ENCODE measurements at places on chromosomes 1 and 21.

DNA sequence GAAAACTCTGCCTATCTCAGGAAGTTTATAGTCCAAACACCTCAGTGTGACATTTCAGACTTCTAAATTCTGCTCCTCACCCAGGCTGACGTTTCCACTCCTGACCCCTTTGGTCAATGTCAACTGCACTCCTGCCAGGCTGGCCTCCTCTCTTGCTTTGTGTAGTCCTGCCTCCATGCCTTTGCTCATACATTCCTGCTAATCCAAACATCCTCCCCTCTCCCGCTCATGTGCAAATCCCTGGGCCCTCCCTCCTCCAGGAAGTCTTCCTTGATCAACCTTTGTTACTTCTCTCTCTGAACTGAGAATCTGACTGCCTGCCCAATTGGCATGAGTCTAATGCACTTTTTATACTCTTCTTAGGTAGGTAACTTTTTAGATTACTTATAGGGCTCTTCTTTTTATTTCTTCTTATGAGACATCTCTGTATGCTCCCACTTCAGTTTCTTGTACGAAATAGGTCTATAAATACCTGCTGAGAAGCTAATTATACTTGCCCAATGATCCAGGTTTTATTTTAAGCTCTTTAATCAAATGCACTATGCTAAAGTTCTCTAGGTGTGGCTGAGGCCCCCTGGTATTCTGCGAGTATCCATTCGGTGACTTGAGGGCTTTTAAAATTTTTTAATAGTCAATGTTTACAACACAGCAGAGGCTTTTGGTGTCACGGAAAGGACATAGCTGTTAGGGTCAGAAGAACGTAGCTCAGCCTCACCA lies 128.1 kb downstream of the PLXNA2 start:
- no peak for DNase-seq

DNA sequence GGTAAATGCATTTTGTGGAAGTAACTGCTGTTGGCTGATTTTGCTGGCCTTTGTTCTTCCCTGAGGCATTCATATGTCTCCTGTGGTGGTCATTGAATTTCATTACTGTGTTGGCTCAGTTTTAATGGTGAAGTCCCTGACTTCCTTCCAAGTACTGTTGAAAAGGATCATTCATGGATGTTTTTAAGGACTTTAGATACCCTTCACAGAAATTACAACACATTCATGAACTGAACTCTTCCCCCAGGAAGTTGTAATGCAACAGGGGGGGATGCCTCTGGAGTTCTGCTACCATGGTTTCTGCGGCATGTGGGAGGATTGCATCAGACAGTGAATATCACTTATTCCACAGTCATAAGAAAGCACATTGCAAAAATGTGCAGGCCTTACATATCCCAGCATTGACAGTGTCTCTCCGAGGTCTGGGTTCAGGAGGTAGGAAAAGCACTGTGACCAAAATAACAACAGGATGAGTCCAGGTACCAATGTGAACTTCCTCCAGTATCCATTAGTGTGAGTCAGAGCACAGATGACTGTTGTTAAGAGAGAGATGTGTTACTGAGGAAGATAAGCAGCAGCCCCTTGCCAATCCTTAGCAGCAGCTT lies 2.1 kb upstream of the RAB3GAP2 start:
- no peak for DNase-seq

GRCh38 chr1:229848752-229849677 lies 218.0 kb upstream of the GALNT2 start:
- no peak for DNase-seq

- DNase-seq, result no peak
Measured at GRCh38 chr1:171916315-171916771, 75.0 kb downstream of the DNM3 start.

GRCh38 chr1:215476541-215476940 lies 90.6 kb upstream of the KCTD3 start:
- no peak for DNase-seq

DNA sequence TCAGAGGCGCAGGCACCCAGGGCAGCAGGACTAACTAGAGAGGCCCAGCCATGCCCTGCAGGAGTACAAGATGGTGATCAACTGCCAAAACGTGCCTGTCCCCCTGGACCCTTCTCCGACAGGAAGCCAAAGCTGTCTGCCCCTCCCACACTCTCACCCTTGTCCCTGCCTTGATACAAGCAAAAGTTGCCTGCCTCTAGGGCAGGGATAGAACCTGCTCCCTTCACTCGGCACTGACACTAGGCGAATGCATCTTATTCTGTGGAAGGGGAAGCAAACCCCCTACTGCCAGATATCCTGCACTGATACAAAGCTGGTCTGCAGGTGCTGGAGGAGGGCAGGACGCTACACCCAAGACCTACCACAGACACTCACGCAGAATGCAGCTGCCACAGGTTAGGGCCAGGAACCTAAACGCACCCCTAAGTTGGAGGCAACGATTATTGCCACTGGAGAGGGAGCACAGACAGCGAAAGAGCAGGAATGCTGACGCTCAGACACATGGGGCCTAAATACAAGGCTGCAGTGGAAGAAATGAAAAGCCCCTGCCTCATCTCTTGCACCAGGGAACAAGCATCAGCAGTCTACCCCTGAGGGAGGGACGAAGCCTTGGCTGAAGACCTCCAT lies 3.7 kb downstream of the TARBP1 start:
- no peak for DNase-seq

- no peak for DNase-seq
Measured at GRCh38 chr1:245986404-245987218, 520.5 kb downstream of the SMYD3 start.

DNA sequence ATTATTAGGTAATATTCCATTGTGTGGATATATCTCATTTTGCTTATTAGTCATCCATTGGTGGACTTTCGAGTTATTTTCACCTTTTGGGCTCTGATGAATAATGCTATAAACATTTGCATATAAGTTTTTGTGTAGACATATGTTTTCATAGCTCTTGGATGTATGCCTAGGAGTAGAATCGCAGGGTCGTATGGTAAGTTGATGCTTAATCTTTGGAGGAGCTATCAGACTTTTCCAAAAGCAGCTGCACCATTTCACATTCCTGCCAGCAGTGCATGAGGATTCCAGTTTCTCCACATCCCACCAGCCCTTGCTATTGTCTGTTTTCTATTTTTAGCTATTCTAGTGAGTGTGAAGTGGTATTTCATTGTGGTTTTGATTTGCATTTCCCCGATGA lies 120.3 kb upstream of the TMEM51 start:
- DNase-seq, result no peak

DNA sequence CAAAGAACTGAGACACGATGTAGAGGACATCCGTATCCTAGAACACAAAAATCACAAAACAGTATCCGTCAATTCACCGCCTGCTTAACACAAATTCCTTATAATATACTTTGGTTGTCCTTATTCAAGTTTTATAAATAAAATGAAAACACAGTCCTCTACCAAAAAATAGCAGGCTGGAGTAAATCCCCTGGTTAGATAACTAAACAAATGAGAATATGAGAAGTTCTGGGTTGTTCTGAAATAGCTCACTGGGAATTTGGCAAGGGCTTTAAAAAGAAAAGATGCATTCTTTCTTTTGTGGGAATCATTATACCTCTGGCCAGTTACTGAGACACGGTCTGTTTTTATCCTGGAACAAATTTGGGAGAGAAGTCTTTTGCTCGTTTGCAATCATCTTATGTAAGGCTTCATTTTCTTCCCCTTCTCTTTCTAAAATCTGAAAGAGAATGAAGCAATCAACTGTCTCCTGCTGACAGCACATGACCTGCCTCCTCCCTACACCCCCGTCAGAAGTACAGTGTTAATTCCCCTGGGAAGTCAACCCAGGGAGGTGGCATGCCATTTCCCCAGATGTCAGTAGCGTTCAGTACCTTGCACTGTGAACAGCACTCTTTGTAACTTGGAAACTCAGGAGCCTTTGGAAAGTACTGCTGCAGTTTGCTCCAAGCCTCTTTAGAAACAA lies 37.1 kb upstream of the RAP1GAP start:
- peak; percentile 7 for DNase-seq

DNA sequence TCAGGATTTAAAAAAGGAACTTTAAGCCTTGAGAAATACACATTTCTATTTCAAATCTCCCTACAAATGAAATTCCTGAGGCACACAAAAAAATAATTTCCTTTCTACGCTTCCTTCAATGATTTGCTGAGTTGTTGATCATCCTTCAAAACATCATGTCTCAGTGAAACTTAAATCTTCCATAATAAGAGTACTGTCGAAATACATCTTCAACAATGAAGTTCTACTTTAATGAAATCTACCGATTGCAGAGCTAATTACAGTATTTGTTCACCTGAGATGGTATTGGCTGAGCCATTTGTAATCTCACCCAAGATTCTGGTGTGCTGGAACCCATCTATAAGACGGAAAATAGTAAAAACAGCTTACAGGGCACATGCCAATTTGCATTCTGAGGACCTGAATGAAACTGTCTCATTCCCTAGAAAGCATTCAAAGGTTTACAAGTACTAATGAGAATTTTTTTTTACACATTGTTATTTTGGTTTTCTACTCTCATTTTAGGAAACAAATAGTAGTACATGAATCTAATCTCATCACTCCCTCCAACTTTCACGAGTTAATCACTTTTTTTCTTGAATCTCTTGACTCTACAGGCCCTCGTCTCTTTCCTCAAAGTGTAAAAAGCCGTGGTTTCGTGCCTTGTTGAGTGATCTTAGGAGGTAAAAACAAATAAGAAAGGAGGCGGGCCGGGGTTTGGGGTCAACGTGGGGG lies 1.1 kb downstream of the CHML start:
- no peak for DNase-seq

DNA sequence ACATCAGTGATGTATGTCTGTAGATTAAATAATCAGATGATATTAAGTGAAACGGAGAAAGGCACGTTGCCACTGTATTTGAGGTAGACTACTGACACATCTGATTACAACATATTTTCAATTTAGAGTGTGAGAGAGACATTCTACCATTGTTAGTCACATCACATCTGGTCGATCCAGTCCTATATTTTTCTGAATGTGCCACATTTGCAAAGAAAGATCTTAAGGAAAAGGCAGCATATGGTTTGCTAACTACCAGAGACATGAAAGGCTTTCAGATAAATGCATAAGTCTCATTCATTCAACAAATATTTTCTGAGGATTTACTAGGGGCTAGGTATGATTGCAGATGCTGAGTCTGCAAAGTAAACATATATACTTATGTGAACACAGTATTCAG lies 114.3 kb upstream of the RUNX1 start:
- DNase-seq, result no peak

DNA sequence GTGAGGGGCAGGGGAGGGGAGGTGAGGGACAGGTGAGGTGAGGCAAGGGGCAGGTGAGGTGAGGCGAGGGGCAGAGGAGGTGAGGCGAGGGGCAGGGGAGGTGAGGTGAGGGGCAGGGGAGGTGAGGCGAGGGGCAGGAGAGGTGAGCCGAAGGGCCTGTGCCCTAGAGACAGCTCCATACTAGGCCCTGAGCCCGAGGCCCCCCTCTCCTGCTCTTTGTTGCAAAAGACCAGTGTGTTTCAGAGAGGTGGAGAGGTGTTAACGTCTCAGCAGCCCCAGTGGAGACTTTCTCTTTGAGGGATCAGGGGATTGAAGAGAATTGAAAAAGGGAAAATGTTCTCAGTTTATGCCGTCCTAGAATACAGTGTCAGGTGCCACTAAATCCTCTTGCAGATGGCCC lies 44.2 kb downstream of the EPHB2 start:
- no peak for DNase-seq

Measured in memory B cell (primary cell).